Ovary (tissue), 10 donors: ENCODE measurements at places on chromosomes 5 and 9.

DNA sequence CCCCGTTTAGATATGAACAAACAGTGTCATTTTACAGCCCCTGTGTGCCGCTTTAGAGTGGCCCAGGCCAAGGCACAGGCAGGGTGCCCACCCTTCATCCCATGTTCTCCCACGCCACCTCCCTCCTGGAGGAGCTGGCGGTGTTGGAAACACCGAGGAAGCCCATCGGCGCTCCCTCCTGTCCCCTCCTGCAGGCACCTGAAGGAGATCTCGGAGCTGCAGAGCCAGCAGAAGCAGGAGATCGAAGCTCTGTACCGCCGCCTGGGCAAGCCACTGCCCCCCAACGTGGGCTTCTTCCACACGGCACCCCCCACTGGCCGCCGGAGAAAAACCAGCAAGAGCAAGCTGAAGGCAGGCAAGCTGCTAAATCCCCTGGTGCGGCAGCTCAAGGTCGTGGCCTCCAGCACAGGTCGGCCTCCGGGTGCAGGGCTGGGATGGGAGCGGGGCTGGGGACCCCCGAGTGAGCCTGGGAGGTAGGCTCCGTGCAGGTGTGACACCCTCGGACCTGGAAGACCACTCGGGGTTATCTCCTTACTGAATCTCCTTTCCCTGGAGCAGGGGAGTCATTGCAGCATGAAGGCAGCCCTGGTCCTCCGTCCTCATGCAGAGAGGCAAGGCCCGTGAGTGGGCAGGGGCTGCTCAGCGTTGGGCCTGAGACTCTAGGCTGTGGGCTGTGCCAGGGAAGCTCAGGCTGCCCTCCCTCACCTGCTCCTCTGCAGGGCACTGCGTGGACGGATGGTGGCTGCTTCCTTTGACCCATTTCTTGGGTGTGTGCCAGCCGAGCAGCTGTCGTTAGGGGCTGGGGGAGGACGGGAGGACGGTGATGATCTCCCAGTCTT is 113.9 kb downstream of the WNK2 start:
- DNase-seq = peak; percentile 9

DNA sequence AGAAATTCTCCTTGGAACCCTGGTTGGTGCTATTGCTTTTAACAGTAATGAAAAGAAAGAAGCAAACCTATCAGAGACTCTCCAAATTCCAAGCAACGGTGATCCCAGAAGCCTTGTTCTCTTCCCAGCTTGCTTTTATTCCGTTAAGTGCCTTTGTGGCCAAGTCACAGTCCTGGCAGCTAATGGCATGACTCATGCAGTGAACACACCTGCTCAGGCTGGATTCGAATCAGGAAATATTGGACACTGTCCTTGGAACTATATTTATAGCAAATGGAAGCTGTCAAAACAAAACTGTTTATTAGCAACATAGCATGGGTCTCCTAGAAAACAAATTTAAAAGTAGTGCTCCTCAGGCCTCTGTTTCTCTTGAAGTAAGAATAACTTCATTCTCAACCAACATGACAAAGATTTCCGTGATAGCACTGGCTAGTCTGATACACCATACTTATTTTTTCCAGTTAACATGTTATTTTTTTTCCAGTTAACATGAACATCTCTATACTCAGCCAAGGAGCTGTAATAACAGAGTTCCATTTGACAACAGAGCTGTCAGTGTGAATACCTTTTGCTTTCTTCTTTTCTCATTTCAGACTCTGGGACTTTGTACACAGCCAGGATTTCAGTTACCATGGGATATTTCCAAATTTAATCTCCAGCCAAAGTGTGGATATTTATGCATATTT is 502.4 kb downstream of the GADD45G start:
- peak; percentile 70 for DNase-seq

GRCh38 chr5:111963555-111963954 is 206.6 kb upstream of the NREP start:
- DNase-seq = no peak

- no peak for DNase-seq
These were observed 179.6 kb upstream of the GLRA1 start for GRCh38 chr5:152104211-152104610.

GRCh38 chr9:121714075-121714705 is 62.8 kb downstream of the DAB2IP start:
- DNase-seq = no peak

- no peak for DNase-seq
These were observed 145.6 kb downstream of the FBXL7 start for GRCh38 chr5:15645381-15646160.

DNA sequence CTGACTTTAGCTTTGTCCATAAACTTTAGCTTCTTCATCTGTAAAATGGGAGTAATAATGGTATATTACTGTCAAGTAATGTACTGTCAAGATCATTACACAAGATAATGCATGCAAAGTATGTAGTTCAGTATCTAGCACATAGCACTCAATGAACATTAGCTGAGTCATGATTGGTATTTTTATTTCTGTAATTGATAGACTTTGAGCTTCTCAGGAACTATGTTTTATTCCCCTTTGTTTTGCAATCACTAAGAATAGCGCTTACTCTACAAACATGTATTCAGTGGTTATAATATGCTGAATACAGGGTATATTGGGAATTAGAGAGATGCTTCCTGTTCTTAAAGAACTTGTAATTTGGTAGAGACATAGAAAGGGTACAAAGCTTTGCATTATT is 142.3 kb upstream of the KLF9 start:
- DNase-seq = no peak

- no peak for DNase-seq
These were observed at the start of gene WWC1 for GRCh38 chr5:168291342-168291963. WWC1 (plus strand) TSS chr5:168291645; CDS start chr5:168292153, 508 bp downstream.

GRCh38 chr9:112086627-112087026 is 88.5 kb downstream of the SUSD1 start:
- no peak for DNase-seq

GRCh38 chr9:14907360-14907685 is 2.9 kb downstream of the FREM1 start:
- DNase-seq = no peak

- no peak for DNase-seq
These were observed 413.9 kb downstream of the GADD45G start for GRCh38 chr9:90018688-90019087.

- no peak for DNase-seq
These were observed 21.8 kb upstream of the NINJ1 start for GRCh38 chr9:93155716-93156474.

- DNase-seq = no peak
These were observed 29.4 kb downstream of the HACD4 start for GRCh38 chr9:21002040-21002439.

GRCh38 chr5:10452768-10453331 is 11.2 kb downstream of the ROPN1L start:
- no peak for DNase-seq

GRCh38 chr5:96926276-96926675 is 9.6 kb upstream of the LNPEP start:
- DNase-seq = no peak

GRCh38 chr9:16023446-16023845 is 470.6 kb downstream of the CCDC171 start:
- DNase-seq = no peak

GRCh38 chr5:113039934-113040285 is 63.3 kb downstream of the DCP2 start:
- DNase-seq = no peak

DNA sequence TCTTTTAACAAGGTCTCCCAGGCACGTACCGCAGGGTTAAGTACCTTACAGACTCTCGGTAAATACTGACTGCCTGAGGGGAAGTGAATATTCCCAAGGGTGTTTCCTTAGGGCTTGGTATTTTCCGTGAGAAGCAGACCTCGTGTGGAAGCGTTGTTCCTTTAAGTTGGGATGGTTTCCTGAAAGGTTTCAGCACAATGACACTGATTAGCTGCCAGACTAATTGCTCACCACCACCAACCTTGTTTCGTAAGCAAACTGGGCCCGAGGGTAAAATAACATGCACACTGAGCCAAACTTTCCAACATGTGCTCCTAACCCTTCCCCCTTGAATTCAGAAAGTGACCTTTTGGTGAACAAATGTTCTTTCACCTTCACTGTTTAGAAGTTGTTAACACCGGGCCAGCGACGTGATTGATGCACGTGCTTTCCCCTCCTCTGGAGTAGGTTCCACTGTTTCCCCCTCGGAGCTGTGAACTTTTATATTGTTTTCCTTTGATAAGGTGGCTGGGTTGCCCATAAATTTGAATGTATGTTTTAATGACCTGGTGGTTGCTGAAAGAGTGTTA is 128.1 kb upstream of the RPS23 start:
- no peak for DNase-seq

DNA sequence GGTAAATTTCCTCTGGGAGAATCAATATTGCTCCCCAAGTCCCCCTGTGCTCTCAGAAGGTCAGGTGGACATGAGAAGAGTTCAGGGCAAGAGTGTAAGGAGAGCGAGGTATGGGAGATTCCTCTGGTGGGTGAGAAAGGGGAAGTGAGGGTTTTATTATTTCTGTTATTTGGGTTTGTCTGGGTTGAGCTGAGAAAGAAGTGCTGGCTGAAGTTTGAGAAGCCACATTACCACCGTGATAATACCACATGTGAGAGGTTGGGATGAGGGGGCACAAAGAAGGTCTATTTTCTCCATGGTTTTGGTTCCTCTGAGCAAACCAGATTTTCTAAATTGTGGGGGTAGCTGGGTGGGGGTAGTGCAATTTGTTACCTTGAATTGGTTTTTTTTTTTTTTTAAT is 350.4 kb downstream of the OSTF1 start:
- DNase-seq = no peak

DNA sequence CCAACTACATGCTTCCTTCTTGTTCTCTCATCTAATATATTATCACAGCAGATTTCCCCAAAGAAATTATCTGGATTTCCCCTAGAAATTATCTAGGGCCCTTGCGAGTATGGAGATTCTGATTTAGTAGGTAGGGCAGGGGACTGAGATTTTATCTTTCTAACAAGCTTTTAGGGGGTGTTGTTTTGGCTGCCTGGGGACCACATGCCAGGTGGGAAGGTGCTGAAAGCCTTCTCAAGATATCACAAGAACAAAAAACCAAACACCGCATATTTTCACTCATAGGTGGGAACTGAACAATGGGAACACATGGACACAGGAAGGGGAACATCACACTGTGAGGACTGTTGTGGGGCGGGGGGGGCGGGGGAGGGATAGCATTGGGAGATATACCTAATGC is 146.5 kb upstream of the CDH10 start:
- DNase-seq = no peak

GRCh38 chr5:175567954-175568353 is 89.6 kb downstream of the SFXN1 start:
- DNase-seq = no peak

DNA sequence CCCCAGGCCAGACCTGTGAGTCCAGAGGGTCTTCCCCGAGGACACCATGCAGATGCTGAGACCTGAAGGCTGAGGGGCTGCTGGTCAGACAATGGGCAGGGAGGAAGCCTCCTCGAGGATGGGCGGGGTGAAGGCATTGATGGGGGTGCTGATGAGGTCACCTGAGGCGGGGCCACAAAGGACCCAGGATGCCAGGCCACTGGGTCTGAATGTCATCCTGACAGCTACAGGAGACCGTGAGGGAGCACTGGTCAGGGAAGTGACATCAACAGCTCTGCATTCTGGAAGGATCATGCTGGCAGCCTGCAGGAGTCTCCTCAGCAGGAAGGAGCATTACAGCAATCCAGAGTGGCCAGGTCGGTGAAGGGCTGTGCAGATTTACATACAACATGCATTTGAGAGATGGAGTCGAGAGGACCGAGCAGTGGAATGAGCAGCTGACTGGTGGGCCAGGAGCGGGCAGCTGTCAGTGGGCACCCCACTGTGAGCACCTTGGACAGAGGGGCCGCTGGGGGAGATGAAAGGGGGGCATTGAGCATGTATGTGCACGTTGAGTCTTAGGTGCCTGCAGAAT is 77.7 kb upstream of the ADAMTS2 start:
- DNase-seq = no peak

DNA sequence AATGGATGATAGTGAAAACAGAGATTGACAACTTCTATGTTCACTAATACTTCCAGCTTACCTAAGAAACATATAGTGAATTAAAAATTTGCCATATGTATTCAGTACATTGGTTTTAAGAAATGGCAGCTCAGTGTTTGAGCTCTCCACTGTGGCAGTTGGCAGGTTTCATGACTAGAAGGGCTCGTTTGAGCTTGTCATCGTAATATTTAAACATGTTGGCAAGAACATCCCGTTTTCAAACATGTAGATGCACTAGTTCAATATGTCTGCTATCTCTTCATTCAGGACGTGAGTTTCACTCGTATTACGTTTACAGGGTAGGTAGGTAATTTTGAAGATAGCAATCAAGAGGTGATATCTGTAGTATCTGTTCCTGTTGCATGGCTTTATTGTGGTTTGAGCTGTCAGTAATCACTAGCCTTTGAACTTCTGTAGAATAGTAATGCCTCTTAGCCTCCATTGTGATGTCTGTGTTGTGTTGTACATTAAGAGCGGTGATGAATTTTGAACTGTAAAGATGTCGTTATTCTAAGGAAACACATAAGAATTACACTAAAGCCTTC is 74.8 kb downstream of the NLN start:
- no peak for DNase-seq

GRCh38 chr5:175880213-175880612 is 8.8 kb downstream of the CPLX2 start:
- no peak for DNase-seq

DNA sequence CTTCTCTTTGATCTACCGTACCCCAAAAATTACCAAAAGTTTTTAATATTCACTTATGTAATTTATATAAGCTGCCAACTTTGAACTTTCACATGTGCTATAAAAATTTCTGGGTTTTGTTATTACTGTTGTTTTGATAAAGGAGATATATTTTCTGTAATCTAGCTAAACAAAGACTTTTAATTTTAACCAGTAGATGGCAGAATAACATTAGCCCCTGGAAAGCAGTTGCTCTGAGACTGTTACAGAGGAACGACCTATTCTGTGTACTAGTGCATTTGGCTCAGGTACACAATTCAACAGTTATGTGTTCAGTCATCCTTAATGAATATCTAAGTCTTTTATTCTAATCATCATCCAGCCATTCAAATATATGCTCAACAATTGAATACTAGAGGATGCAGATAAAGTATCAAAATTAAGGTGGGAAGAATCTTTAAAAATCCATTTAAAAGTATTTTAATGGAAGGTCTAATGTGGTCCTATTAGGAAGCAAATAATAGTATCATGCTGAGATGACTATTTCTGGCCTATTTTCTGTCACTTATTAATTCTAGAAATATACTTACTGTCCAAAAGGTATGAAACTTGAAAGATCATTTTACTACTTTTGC is 8.6 kb downstream of the KLHL9 start:
- DNase-seq = no peak
